ENCODE measurements at places on chromosomes 13 and 19. TPM values are rescaled to one million over a fixed set of nuclear protein-coding genes. Genes with fewer than 3 reads are reported as not detected.

The DUS3L gene
- total RNA-seq = 20.8 TPM

The RAP2A gene
- total RNA-seq = 38.2 TPM

The HOMER3 gene
- total RNA-seq = 5.3 TPM

The ZNF761 gene
- 10.1 TPM for total RNA-seq

The LENG9 gene
- 24.6 TPM for total RNA-seq

- no peak for DNase-seq
Measured at GRCh38 chr19:57016491-57016890, 103.3 kb upstream of the USP29 start.

GRCh38 chr19:44845612-44846454, at the start of gene NECTIN2:
NECTIN2 (plus strand) TSS chr19:44846297; CDS start chr19:44846526, 229 bp downstream.
- DNase-seq = peak; percentile 100

DNA sequence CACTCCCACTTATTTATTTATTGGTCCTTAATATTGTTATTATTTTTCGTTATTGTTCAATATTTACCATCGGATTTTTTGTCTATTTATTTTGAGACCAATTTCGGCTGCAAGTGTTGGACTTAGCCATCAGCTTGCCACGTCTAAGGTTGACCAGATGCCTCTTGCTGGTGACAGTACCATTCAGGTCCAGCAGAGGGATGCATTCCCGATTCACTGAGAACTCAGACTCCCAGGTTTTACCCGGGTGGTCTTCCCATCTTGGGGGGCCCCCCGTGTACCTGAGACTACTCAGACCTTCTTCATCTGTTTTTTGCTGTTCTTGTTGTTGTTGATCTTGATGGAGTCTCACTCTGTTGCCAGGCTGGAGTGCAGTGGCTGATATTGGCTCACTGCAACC, 1435.2 kb downstream of the UQCRFS1 start:
- no peak for DNase-seq

GRCh38 chr13:27374650-27375049, 49.8 kb upstream of the GTF3A start:
- DNase-seq = peak; percentile 85

DNA sequence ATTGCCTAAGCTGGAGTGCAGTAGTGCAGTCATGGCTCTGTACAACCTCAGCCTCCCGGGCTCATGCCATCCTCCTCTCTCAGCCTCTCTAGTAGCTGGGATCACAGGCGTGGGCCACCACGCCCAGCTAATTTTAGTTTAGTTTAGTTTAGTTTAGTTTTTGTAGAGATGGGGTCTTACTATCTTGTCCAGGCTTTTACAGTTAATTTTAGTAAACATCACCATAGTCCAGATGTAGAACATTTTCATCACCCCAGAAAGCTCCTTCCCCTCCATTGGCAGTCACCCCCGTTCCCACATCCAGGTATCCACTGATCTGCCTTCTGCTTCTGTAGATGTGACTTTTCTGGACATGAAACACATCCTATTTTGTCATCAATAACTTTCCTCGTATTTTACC, 41.1 kb downstream of the DNM2 start:
- no peak for DNase-seq

DNA sequence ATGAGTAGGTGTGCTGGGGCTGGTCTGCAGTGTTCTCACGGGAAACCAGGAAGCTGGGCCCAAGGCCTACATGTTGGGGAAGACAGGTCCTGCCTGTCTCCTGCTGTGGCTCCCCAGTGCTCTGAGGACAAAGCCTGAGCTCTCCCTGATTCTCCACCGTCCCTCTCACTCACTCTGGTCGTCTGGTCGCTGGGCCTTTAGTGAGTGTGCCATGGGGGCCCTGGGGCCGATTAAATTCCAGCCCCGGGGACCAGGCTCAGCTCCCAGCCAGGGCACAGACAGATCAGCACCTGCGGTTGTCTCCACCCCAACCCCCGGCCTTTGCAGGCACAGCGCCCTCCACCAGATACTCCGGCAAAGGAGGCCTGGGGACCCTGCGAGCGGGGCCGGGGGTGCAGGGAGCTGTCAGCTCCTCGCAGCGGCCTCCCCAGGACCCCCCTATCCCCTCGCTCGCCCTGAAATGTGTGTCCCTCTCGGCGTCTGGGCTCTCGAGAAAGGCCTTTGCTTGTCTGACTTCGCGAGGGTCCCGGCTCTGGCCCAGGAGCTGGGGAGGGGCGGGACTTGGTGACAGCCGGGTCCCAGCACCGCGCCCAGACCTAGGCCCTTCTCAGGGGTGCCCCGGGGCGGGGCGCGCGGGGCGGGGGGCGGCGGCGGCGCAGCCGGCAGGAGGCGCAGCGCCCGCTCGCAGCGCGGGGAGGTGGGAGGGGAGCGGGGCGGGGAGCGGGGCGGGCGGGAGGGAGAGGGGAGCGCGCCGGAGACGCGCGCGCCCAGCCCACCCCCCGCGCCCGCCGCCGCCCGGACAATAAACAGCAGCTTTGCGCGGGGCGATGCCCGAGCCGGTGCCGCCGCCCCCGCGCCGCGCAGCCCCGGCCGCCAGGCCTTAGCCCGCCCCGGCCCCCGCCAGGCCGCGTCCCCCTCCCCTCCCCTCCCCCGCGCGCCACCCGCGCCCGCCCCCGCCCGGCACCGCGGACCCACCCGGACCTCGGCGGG, at the start of gene PALM:
PALM (plus strand) TSS at position 782 of the 990 bp plus-strand sequence. CDS start 212 bp downstream, outside the sequence.
- no peak for DNase-seq

- DNase-seq = no peak
Measured at GRCh38 chr13:99150575-99151361, 49.9 kb upstream of the UBAC2 start.

DNA sequence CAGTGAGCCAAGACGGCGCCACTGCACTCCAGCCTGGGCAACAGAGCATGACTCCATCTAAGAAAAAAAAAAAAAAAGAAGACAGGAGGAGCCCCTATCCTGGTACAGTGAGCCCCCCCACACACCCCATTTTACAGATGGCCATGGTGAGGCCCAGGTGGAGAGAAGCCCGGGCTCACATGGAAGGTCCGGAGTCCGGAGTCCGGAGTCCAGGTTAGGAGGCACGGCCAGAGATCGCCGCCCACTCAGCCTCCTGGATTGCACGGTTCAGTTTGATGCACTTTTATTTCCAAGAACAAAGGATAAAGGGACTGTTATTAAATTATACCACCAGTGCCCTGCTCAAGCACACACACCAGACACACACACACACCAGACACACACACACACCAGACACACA, 11.3 kb upstream of the BTBD2 start:
- DNase-seq = peak; percentile 54

Measured in colonic mucosa (tissue), 4 donors.